ENCODE measurements at places on chromosomes 12 and 14.

GRCh38 chr14:59849411-59850130, 21.0 kb downstream of the RTN1 start:
- no peak for DNase-seq

DNA sequence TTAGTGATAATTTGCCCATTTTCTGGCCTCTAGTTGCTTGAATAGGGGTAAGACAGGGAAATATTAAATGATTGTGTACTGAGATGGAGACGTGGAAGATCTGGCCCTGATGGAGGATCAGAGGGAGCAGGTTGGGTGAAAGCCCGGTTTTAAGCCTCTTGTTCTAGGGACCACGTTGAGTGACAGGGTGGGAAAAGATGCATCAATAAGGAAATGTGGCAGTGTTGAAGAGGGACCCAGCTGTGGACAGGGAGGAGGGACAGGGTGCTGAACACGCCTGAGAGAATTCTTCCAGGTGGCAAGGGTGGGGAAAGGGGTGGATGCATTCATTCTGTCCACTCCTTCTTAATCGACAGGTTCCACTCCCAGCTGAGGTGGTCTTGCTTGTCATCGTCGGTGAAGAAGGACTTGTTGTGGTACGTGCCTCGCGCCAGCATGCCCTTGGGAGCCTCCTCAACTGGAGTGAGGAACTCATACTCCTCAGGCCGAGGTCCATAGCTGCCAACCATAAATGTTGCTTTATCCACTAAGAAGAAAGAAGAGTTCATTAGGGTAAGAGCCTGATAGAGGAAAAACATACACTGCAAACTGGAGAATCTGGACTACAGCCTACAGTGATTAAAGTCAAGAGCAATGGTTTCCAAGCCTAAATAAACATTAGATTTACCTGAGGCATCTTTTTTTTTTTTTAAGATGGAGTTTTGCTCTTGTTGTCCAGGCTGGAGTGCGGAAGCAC, 4.0 kb upstream of the ERP27 start:
- no peak for DNase-seq

DNA sequence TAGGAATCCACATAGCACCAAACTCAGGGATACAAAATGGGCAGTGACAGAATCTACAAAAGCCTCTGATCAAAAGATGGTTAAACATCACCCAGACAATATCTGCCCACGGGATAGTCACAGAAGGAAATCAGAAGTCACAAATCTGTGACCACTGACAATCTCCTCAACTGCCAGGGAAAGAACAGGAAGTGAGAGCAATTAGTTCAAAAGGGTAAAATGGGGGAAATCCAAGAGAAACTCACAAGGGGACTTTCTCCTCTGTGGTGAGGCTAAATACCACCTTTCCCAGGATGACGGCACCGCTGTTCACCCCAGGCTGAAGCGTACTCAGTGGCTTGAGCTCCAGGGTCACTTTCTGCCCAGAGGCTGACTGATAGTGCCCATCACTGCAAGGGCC, 10.7 kb downstream of the TTC5 start:
- no peak for DNase-seq

- no peak for DNase-seq
Measured at GRCh38 chr14:96888158-96888557, 91.0 kb downstream of the VRK1 start.
